ENCODE measurements at places on chromosomes 1 and 21.

GRCh38 chr1:219085082-219085481, 88.6 kb upstream of the LYPLAL1 start:
- DNase-seq = no peak

GRCh38 chr1:22383526-22384294, 67.9 kb upstream of the ZBTB40 start:
- DNase-seq = no peak

- no peak for DNase-seq
Measured at GRCh38 chr1:11670747-11671146, 6.7 kb downstream of the FBXO6 start.

DNA sequence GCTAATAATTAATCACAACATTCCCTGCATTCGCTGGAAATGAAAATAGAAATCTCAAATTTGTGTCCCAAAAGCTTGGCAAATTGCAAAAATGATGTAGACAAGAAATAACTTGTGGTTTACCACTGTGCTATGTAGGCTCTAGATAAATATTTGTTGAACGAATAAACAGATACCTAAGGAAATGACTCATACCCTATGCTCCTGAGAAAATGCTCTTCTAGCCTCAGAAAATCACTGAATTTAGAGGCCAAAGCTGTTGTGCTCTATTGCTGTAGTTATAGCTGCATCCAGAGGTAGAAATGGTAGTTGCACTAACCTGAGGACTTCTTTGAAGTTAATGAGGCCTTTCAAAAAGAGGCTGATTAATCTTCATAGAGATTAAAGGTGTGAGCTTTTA, 142.0 kb upstream of the ZNHIT6 start:
- no peak for DNase-seq

DNA sequence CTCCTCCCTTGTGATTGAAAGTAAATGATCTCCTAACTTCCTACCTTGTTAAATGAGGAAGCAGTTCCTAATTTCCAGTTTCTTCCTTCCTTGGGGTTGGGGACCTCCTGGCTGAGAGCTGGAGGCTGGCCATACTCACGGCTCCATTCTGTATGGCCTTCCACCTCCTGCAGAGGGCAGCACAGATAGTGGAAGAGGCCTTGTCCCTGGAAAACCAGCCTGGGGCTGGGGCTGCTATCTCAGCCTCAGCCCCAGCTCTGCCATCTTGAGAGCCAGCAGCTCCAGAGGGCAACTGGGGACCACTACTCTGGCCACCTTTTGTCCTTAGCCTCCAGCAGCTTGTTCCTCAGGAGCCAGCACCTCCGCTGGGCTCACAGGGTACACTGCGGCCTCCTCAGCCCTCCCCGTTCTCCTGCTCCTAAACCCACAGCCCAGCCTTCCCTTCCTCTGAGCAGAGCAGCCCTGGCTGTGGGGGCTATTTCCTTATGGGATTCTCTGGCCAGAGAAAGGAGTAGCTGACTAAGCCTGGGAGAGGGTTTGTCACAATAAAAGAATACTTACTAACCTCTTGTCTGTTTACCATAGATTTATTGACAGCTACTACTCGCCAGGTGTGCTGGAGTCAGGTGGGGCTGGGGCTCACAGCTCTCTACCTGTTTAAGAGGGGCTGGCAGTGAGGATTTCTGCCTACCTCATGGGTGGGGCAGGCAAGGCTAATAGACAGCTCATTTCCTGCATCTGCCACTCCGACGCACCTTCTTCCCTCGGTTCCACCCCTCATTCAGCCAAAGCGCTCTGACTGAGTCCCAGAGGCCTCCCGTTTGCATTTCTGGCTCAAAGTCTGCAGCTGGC, 6.3 kb downstream of the TMEM234 start:
- peak; percentile 69 for DNase-seq

- DNase-seq = no peak
Measured at GRCh38 chr1:176174108-176174507, 33.0 kb downstream of the COP1 start.

DNA sequence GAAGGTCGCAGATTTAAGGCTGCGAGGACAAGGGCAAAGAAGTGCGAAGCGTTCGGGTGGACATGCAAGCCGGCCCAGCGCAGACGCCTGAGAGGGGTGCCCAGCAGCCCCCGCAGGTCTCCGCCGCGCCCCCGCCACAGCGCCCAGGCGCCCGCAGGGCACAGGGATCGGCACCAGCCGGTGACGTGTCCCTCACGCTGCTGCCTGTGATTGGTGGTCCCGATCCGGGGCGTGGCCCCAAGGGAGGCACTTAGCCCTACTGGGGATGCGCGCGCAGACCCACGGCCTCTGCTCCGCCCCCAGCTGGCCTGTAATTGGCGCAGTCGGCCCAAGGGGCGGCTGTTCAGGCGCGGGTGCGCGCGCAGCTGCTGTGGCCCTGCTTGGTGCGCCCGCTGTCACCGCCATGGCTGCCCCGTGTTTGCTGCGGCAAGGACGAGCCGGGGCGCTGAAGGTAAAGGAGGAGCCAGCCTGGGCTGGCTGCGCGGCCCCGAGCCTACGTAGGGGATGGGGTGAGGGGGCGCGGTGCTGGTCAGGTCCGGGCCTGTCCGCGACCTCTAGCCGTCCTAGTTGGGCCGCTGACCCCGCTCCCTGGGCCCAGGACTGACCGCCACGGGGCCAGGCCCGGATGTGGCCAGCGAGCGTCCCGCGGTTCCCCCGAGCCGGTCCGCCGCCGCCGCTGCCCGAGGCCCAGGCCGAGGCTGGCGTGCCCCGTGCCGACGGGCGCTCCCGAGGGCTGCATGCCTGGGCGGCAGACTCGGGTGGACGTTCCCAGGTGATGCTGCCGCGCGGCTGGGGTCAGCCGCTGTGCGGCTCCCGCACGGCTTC, at the start of gene NDUFV3:
TSS of gene NDUFV3 (plus strand) at position 379 of the 825 bp plus-strand sequence. CDS start at position 404, 25 bp downstream.
- DNase-seq = peak; percentile 100

GRCh38 chr1:36796733-36797132, 237.6 kb downstream of the GRIK3 start:
- no peak for DNase-seq

- DNase-seq = no peak
Measured at GRCh38 chr1:8660411-8660828, 157.0 kb downstream of the RERE start.

- no peak for DNase-seq
Measured at GRCh38 chr1:172141341-172141881, 279.1 kb upstream of the C1orf105 start.

DNA sequence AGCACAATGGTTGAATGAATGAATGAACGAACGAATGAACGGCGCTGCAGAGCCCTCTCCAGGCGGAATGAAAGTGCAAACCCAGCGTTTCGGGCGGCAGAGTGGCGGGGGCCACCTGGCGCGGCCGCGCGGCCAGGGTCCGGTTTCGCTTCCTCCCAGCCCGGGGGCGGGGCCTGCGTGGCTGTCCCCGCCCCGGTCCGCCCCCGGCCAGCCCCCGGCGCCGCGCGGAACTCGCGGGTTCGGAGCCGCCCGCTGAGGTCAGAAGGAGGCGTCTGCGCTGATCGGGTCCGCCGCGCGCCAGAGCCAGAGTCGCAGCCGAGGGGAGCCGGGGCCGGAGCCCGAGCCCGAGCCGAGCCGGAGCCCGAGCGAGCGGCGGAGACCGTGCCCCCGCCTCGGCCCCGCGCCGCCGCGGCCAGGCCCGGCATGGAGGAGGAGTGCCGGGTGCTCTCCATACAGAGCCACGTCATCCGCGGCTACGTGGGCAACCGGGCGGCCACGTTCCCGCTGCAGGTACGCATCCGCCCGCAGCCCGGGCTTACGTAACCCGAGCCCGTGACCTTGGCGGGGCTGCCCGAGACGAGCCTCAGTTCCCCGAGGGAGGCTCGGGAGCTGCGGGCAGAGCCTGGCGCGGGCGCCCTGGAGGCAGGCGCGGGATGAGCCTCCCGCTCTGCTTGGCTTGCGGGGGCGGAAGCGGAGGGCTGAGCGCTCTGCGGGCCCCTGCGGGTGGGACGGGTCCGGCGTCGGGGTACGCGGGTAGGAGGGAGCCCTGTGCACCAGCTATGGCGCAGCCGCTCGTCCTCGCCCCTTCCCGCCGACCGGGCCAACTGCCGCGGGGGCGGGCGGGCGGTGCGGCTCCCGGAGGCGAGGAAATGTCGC, at the start of gene PDXK:
TSS of gene PDXK (plus strand) at position 258 of the 876 bp plus-strand sequence. CDS start at position 424, 166 bp downstream.
- DNase-seq = peak; percentile 84

DNA sequence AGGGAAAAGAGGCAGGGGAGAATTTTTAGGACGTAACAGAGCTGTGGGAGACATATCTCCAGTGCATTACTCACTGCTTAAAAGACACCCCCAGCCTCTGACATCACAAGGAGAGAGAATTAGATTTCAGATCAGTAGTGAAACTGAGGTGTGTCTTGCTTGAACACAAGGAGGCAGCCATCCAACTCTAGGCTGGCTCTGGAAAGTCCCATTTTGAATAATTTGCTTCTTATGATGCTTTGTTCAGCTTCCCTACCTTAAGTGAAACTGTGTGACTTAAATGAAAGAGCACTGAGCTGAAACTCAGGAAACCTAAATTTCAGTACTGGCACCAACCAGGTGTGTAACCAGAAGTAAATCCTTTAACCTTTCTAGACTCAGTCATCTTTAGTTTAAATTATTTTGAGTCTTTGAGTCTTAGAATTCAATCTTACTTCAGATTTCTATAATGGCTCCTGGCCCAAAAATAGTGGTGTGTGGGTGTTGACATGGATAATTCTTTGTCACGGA, 251.6 kb upstream of the SGIP1 start:
- peak; percentile 89 for DNase-seq

GRCh38 chr1:92459871-92460320, 26.8 kb downstream of the GFI1 start:
- DNase-seq = no peak

DNA sequence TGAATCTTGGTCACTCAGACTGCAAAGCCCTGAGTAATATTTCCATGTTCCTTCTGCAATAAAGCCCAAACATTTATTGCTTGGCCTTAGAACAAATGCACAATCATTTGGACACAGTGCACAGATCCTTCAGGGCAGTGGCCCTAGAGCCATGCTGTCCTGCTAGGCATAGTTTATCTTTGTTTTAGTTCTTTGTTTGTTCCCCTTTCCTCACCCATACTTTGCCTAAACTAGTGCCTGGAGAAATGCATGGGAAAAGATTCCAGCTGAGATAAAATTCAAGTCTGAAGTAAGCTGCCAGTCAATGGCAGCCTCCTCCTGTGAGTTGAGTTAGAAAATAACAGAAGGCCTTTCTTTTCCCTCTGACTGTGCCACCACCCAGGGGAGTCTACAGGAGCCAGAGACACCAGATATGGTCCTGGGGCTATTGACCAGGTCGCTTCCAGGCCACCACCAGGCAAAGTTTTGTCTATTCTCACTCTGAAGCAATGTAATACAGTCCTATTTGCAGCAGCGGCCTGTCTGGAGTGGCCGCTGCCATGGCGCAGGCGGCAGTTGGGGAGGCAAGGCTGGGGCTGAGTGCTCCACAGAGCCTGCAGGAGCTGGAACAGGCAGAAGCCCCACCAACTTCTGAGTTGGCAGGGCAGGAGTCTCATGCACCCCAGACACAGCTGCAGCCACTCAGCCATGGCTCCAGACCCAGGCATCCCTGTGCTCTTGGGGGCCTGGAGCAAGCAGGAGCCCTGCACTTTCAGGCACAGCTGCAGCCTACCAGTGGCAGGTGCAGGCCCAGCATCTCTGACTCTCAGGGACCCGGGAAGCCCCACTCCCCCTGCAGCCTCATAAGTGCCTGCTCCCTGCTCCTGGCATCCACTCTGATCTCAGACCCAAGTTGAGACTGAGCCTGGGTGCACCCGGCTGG, 258.6 kb downstream of the GPATCH2 start:
- no peak for DNase-seq

- DNase-seq = no peak
Measured at GRCh38 chr1:96365596-96366390, 355.8 kb upstream of the PTBP2 start.

DNA sequence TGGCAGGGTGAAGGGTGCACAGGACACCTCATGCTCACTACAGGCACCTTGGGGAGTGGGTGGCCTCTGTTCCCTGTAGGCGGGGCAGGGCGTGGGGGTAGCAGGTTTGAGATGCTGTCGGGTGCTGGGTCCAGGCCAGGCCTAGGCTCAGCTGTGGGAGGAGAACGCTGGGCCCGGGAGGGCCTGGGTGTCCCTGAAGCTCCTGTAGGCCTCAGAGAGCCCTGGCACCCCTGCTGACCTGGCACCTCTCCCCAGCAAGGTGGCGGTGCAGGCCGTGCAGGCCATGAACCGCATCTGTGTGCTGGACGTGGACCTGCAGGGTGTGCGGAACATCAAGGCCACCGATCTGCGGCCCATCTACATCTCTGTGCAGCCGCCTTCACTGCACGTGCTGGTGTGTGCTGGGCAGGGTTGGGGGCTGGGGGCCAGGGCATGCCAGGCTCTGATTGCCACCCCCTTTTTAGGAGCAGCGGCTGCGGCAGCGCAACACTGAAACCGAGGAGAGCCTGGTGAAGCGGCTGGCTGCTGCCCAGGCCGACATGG, 2.5 kb upstream of the GJC2 start:
- no peak for DNase-seq

DNA sequence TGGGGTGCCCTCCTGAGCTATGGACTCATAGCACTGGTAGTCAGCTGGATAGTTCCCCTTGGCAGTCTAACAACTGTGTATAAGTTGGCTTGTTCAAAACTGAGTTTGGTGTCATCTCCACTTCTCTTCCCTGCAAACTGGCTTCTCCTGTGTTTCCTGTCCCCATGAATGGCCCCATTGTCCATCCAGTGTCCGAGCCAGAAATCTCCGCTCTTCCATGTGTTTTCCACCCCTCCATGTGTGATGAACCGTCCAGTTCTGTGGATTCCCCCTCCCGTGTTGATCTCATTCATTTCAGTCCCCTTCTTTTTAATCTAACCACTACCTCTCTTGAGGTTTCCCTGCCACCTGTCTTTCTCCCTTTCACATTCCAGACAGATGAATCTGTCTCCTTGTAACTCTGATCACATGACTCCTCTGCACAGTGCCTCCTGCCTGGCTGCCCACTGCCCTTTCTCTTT, 195.7 kb downstream of the ROR1 start:
- DNase-seq = no peak

DNA sequence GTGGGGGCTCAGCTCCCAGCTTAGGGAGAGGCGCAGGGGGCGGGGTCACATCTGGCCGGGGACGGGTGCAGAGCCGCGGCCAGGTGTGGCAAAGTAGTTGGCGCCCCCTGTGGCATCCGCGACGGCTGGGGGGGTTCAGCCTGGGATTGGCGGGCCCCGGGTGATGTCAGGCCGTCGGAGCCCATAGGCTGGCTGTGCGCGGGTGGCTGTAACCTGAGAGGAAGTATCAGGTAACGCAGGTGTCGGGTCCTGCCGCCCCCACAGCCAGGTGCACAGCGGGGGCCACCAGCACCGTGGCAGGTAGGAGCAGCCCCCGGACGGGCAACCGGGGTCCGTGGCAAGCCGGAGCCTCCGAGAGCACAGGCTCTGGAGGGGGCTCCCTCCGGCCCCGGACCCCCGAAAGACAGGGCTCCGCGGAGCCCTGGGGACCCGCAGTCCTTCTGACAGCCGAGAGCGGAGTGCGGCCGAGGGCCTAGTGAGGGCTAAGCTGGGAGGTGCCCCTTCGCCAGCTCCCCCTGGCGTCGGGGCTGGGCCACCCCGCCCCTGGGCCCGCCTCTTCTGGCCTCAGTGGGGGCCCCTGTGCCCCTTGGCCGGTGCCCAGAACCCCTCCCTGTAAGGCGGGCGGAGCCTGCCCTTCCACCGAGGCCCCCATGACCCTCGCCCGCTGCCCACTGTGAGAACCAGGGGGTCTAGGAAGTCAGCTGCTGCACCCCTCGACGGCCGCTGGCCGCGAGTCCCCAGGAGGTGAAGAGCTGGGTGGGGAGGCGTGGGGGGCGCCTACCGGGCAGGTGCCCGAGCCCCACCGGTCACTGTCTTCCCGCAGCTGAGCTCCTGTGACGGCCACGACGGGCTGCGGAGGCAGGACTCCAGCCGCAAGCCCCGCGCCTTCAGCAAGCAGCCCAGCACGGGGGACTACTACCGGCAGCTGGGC, 17.9 kb downstream of the TNFRSF25 start:
- DNase-seq = peak; percentile 57
